Activated T-helper 1 cell treated with anti-CD3 and anti-CD28 coated beads, Interleukin-12 subunit alpha, Interleukin-12 subunit beta, Interleukin-2, Interleukin-4 antibody, amounts not matched to agents 30 ng/mL and 10 ng/mL and 1 ng/mL, durations not matched to agents 14 hours and 24 hours and 36 hours (primary cell): ENCODE measurements at places on chromosomes 11 and 22. TPM values are rescaled to one million over a fixed set of nuclear protein-coding genes. Genes with fewer than 3 reads are reported as not detected.

KIRREL3 gene
- total RNA-seq = not detected in 2 replicates

MYRF gene
- 0.78 and 0.99 TPM in 2 replicates for total RNA-seq

SCARF2 gene
- total RNA-seq = 0.24 and 0.41 TPM in 2 replicates

ELMOD1 gene
- not detected in 2 replicates for total RNA-seq

OR2AG1 gene
- not detected in 2 replicates for total RNA-seq

MS4A15 gene
- total RNA-seq = not detected in 2 replicates

FAM180B gene
- total RNA-seq = 0.24 TPM in 1 of 2 replicates, not detected in the other

MAPK8IP1 gene
- total RNA-seq = 0.51 and 0.91 TPM in 2 replicates
